Astrocyte (in vitro differentiated cells and primary cell): ENCODE measurements at places on chromosomes 1 and 21.

GRCh38 chr1:33302325-33302724 is 18.6 kb downstream of the A3GALT2 start:
- DNase-seq: no peak

DNA sequence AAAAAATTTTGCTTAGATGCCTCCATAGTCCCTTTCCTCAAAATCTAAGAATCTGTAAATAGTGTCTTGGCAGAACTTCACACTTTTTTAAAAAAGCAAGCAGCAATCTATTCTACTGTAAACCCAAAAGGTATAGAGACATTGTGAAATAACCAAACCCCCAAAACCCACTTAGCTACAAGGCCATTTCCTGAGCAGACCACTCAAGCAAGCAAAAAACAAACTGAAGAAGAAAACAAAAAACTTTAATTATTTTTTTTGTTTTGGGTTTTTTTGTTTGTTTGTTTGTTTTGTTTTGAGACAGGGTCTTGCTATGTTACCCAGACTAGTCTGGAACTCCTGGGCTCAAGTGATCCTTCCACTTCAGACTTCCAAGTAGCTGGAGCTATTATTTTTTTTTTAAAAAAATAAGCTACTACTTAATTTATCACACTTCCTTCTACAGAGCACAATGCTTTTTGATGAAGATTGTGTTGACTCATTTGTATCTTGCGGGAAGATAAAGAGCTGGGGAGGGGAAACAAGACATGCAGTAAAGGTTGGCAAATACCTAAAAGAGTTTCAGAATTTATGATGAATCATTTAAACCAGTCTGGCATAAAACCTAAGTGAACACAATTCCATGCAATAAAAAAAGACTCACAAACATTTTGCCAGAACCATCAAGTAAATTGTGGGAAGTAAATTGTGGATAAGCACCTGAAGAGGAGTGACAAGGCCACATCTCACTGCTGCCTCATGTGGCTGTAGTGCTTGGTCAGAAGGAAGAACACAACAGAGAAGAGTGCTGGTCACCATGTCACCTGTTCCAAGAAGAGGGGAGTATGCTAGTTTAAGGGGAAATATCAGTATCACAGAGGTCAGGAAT is 2.7 kb upstream of the PTPN22 start:
- peak; percentile 74 for DNase-seq

DNA sequence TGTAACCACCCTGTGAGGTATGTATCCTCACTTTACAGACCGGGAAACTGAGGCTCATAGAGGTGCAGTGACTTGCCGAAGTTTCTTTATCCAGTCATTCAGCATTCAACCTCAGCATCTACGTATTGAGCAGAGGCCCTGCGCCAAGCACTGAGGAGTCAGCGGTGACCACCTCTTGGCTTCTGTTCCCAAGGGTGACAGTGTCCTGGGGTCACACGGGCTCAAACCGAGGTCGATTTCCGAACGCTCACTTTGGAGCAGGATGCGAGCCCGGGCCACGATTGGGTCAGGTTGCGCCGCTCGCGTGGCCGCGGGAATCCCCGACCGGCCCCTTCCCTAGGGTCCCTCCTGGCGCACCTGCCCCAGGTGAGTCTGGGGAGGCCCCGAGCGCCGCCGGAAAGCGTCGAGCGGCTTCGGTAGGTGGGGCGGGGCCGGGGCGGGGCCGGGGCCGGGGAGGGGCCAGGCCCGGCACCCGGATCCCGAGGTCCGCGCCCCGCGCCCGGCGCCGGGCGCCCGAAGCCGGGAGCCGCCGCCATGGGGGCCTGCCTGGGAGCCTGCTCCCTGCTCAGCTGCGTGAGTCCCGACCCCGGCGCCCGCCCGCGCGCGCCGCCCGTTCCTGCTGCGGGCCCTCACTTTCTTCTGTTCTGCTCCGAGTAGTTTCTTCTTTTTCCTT is at the start of gene SERINC2:
TSS of gene SERINC2 (plus strand) at position 482 of the 673 bp plus-strand sequence. CDS start at position 535, 53 bp downstream.
- no peak for DNase-seq

- DNase-seq: no peak
Measured at GRCh38 chr1:88917321-88918025, 26.1 kb upstream of the GTF2B start.

DNA sequence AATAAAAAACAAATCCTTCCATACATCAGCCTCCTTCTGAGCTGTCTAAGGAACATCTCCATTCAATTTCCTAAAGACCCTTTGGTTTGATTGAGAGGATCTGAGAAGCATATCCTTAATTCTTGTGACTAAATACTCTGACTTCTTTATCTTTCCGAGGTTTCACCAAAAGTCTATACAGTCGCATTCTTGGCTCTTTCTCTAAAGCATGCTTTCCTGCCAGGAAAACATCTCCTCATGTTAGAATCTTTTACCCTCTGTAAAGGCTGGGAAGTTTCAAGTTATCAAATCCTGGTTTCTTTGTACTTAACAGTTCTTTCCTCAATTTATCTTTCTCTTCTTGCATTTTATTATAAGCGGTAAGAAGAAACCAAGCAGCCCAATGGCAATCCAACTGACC is 630.4 kb downstream of the PTPRC start:
- peak; percentile 51 for DNase-seq

- DNase-seq: peak; percentile 38
Measured at GRCh38 chr1:26280333-26281042, 602 bp downstream of the SH3BGRL3 start.

GRCh38 chr1:185404907-185405568 is 88.0 kb upstream of the IVNS1ABP start:
- no peak for DNase-seq

DNA sequence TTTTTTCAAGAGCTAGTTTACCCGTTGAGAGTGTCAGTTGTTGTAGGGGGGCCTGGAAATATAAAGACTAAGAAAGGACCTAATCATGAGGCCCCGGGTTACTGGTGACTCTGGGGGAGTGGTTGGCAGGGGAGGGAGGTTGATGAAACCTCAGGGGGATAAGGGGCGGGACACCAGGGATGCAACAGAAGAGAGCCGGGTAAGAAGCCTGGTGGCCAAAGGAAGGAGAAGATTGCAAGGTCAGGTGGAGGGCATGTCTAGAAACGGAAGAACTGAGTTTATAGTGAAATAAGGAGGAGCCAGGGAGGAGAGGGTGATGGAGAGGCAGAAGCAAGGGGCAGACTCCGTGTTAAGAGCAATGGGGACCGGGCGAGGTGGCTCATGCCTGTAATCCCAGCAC is 12.5 kb upstream of the SPOCD1 start:
- no peak for DNase-seq

GRCh38 chr21:35406635-35407034 is 357.5 kb upstream of the RUNX1 start:
- DNase-seq: no peak

- DNase-seq: no peak
Measured at GRCh38 chr1:55035904-55036303, 3.4 kb upstream of the PCSK9 start.

DNA sequence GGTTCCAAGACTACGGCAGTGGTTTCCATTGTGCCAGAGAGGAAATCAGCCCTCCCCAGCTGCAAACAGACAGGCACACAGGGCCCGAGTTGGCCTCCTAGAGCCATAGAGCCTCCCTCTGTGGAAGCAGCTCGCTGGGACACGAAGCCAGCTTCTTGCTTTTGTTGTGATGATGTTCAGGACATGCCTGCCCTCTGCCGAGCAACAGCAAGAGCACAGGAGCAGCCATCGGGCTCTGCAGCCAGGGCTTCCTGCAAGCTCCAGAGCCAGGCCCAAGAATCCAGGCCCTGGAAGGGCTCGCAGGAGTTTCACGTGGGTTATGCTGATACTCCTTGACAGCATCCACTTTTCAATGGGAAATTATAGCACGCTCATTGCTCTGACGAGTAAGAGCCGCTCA is 18.5 kb downstream of the NPHP4 start:
- peak; percentile 3 for DNase-seq

DNA sequence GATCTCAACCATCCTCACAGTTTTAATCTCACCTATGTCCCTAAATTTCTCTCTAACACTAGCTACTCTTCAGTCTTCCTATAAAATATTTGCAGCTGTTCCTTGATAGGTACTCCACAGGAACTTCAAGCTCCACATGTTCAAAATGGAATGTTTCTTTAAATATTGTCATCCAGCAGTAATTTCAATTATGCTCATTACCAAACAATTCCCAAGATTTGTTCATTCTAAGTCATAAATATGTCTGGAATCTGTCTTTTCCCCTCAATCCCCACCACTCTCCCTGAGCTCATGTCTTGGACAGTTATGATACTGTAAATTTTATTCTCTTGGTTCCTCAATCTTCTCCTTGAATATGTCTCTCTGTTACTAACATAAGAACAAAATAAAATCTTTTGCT is 214.4 kb downstream of the NRIP1 start:
- DNase-seq: peak; percentile 60

GRCh38 chr21:43782431-43783097 is 6.5 kb upstream of the CSTB start:
- DNase-seq: no peak

- DNase-seq: no peak
Measured at GRCh38 chr1:70891051-70891843, 156.4 kb downstream of the PTGER3 start.

DNA sequence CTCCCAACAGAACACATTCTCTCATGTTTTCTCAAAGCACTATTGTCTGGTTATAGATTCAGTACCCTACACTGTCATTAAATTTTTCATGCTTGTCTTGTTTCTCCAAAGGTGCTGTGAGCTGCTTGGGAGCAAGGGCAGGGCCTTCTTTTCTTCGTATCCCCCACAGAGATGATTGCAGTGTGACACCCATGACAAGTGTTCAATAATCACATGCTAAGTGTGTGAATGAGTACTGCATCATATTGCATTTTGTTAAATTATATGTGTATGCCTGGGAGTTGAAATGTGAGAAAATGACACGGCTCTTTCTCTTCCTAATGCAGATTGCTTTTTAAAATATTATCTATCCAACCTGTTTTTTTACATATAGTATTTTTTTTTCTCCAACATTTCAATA is 57.3 kb upstream of the MAGI3 start:
- no peak for DNase-seq

- DNase-seq: no peak
Measured at GRCh38 chr1:232252546-232253118, 377.3 kb downstream of the SIPA1L2 start.

DNA sequence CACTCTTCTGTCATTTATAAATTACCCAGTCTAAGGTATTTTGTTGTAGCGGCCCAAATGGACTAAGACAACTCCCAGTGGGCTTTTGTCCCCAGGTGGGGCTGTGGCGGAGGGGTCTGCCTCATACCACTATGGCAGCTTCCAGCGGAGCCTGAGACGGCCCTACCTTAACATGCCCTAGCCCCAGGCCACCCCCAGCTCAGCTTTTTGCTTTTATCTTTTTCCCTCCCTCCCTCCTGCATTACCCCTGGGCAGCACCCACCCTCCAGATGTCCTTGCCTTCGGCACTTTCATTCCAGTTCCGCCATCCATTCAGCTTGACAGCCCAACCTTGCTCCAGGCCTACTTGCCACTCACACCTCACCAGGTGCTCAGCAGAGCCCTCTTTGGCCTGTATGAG is 307.3 kb downstream of the PTPRU start:
- DNase-seq: no peak

DNA sequence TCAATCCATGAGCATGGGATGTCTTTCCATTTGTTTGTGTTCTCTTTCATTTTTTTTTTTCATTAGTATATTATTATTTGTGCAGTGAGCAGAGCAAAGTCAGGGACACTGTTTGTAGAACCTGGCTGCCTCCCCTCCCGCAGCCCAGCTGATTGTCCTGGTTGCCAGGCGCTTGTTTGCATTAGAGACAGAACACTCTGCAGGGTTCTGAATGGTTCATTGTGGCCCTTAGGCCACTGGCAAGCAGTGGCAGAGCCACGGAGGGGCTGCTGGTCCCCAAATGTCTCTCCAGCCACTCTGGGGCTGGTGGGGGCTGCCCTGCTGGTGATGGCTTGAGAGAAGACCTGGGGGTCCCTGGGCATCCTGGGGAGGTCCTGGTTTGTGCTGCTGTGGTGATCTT is 29.0 kb downstream of the ETS2 start:
- no peak for DNase-seq

DNA sequence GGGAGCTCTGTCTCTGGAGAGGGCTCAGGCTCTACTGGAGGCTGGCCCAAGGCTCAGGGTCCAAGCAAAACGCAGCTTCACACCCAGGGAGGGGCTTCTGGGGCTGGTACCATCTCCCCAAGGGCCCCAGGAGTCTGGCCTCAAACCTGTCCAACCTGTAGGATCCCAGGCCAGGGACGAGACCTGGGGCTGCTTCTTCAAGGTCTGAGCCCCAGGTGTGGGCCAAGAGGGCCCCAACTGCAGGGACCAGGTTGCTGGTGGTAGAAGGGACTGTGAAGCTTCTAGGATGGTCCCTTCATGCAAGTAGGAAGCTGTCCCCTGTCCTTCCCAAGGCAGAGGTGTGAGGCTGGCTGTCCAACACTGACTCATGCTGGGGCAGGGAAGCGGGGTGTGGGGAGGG is 7.8 kb upstream of the MMEL1 start:
- DNase-seq: no peak

GRCh38 chr1:90768826-90769225 is 51.7 kb upstream of the BARHL2 start:
- no peak for DNase-seq

- peak; percentile 85 for DNase-seq
Measured at GRCh38 chr1:240515505-240515904, 96.5 kb downstream of the GREM2 start.

GRCh38 chr1:52798331-52798730 is 44.2 kb upstream of the ZYG11A start:
- DNase-seq: no peak

GRCh38 chr1:244021427-244021826 is 29.7 kb upstream of the ZBTB18 start:
- no peak for DNase-seq

GRCh38 chr1:215833941-215834729 is 267.0 kb downstream of the KCTD3 start:
- DNase-seq: peak; percentile 16

- DNase-seq: no peak
Measured at GRCh38 chr21:37276377-37276776, 9.2 kb upstream of the VPS26C start.

- no peak for DNase-seq
Measured at GRCh38 chr1:195105281-195105680, 1503.0 kb downstream of the KCNT2 start.

DNA sequence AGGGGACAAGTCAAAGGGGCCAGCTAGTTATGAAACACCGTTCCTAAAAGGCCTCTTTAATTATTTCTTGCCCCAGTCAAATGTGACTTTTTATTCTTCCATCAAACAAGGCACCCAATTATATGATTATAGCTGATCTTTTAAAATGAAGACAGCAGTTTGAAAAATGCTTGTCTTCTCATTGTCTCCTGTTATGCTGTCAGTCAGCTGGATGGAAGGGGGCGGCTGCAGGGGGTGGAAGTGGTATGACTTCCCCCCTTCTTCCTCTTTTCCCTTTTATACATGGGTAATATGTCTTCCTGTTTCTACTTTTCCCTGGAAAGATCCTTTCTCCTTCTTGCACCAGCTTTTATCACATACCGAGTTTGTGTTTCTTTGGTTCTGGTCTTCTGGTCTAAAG is 25.8 kb upstream of the KCNA10 start:
- no peak for DNase-seq

- DNase-seq: no peak
Measured at GRCh38 chr1:234168061-234168724, 205.1 kb upstream of the COA6 start.

GRCh38 chr1:23756676-23757075 is 13.4 kb downstream of the ELOA start:
- DNase-seq: peak; percentile 45

- no peak for DNase-seq
Measured at GRCh38 chr1:231161667-231162296, at the start of gene TRIM67. TSS of gene TRIM67 (plus strand) at chr1:231162058. CDS start at chr1:231162970, 912 bp downstream.
